ENCODE measurements at places on chromosomes 1 and 21. TPM values are rescaled to one million over a fixed set of nuclear protein-coding genes. Genes with fewer than 3 reads are reported as not detected.

WDR47 gene
- total RNA-seq, result 16.1 TPM

PODN gene
- not detected for total RNA-seq

DNA sequence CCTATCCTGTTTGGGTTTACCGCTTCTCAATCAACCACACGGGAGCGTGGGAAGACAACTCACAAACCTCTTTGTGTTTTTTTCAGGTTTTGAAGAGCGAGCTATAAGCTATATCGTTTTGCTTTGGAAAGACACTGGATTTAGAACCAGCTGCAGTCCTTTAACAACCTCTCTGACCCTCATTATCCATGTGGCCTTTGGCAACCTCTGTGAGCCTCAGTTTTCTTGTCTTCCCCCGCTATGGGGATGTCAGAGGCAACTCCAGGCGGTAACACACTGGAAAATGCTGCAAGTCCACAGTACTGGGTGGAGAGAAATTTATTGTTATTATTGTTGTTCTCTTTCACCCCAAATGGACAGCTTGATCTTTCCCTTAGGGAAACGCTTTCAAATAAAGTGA lies 100.0 kb downstream of the ETS2 start:
- no peak for DNase-seq

DNA sequence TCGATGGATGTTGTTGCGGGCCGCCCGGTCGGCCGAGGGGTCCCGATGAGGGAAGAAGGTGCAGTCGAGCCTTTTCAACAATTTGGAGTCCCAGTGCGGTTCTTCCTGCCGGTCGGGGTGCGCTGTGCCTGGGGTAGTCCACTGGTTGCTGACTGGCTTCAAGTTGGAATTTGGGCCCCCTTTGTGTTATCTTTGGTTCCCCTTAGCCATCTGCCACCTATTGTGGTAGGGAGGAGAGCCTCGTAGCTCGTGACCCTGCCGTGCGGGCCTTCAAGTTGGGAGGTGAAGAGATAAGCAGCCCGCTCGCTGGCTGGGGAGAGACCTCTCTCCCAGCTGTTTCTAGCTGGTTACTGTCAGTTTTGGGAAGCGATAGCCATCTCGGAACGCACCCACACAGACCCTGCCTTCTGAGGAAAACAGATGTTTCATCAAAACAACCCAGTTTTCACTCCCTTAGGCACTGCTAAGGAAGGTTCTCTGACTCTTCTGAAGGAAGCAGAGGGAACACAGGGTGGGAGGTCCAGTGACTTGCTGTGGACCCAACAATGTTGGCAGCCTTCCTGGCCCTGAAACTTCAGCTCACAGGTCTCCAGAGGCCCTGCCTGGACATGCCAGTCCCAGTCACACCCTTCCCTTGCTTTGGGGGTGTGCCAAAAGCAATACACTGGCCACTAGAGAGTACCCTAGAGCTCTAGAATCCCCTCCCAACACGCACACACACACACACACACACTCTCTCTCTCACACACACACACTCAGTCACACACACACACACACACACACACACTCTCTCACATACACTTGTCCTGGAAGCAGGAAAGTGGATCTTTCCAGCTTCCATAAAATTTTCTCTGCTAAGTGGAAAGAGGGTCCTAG lies 1.0 kb downstream of the BTG2 start:
- peak; percentile 100 for DNase-seq

STYXL2 gene
- not detected for total RNA-seq

PROK1 gene
- total RNA-seq, result not detected

- peak; percentile 76 for DNase-seq
These were observed 73.0 kb downstream of the GNG12 start for GRCh38 chr1:67760030-67760821.

DNA sequence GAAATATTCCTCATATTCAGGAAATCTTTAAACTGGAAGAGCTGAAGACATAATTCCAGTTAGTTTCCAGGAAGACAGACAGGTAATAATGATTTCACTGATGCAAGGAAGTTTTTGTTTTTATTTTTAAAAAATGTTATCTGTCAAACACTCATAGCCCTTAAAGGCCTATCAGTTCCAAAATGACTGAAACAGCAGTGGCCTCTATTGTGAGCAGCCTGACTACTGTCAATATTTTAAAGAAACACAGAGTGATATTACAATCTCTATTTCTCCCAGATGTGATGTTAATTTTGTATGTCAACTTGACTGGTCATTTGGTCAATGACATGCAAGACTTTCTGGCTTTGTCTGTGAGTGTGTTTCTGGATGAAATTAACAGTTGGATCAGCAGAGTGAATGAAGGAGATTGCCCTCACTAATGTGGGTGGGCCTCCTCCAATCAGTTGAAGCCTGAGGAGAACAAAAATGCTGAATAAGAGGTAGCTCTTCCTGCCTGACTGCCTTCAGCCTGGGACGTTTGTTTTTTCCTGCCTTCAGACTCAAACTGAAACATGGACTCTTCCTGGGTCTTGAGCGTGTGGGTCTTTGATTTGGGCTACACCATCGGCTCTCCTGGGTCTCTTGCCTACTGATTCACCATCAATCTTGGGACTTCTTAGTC lies 31.3 kb upstream of the SLC30A10 start:
- DNase-seq, result no peak

- peak; percentile 10 for DNase-seq
These were observed 380.8 kb downstream of the NPHP4 start for GRCh38 chr1:5611431-5611830.

- DNase-seq, result no peak
These were observed 9.1 kb upstream of the EXO1 start for GRCh38 chr1:241838897-241839296.

GRCh38 chr1:42657201-42657600 lies 1.0 kb upstream of the PPIH start:
- DNase-seq, result no peak

GRCh38 chr1:25072461-25072860 lies 142.4 kb upstream of the RUNX3 start:
- no peak for DNase-seq

SCMH1 gene
- total RNA-seq, result 51.4 TPM

POU3F1 gene
- total RNA-seq, result 0.14 TPM

- no peak for DNase-seq
These were observed 133.6 kb upstream of the C1orf174 start for GRCh38 chr1:4033713-4034112.

- peak; percentile 68 for DNase-seq
These were observed at the start of gene ADAMTS5 for GRCh38 chr21:26967062-26967913. ADAMTS5 (minus strand) TSS chr21:26967088; CDS start chr21:26966391, 697 bp downstream.

GRCh38 chr1:60924964-60925798 lies 157.2 kb upstream of the NFIA start:
- DNase-seq, result no peak

DNA sequence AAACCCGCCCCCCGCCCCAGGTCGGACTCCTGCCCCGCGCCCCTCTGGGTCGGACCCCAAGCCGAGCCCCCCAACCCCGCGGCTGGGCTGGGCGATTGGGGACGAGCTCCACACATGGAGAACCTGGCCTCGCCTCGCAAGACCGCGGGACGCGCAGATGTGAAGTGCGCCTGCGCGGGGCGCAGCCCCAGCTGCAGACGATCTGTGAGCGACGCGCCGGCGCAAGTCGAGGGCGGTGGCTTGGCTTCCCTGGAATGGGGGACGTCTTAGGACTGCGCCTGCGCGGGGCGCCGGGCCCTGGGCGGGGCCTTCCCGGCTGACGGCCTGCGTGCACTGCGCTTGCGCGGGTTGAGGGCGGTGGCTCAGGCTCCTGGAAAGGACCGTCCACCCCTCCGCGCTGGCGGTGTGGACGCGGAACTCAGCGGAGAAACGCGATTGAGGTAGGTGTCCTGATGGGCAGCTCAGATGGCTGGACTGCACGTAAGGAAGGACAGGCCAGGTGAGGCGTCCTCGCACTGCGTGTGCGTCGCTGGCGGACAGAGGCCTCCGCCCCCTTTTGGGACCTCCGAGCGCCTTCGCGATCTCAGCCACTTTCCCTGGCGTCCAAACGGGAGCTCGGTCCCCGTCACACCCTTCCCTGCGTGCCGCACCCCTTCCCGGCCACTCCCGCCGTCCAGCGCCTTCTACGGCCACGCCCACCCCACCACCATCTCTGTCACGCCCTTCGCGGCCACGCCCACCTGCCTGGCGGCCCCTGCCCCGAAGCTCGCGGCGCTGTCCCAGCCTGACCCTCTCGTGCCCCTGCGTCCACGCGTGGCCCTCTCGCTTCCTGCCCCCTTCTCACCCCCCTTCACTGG lies at the start of gene PRMT2:
TSS of gene PRMT2 (plus strand) at position 351 of the 857 bp plus-strand sequence. CDS start 1,278 bp downstream, outside the sequence.
- peak; percentile 97 for DNase-seq

DNA sequence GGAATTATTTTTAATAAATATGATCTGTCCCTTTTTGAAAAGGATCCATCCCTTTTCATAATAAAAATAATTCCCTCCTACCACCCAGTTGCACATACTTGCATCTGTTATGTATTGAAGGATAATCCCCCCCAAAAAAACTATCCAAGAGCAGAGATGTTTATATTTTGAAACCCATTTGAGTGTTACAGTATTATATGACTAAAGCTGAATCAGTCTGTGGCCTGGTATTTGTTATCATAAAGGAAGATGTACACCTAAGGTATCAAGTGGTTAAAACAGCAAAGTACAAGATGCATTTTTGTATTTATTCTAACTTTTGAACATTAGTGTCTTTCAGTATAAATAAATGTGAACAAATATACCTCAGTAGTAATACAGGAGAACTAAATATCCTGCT lies 12.7 kb upstream of the TGFB2 start:
- DNase-seq, result no peak

- no peak for DNase-seq
These were observed 124.6 kb upstream of the CXADR start for GRCh38 chr21:17388226-17388625.

DNA sequence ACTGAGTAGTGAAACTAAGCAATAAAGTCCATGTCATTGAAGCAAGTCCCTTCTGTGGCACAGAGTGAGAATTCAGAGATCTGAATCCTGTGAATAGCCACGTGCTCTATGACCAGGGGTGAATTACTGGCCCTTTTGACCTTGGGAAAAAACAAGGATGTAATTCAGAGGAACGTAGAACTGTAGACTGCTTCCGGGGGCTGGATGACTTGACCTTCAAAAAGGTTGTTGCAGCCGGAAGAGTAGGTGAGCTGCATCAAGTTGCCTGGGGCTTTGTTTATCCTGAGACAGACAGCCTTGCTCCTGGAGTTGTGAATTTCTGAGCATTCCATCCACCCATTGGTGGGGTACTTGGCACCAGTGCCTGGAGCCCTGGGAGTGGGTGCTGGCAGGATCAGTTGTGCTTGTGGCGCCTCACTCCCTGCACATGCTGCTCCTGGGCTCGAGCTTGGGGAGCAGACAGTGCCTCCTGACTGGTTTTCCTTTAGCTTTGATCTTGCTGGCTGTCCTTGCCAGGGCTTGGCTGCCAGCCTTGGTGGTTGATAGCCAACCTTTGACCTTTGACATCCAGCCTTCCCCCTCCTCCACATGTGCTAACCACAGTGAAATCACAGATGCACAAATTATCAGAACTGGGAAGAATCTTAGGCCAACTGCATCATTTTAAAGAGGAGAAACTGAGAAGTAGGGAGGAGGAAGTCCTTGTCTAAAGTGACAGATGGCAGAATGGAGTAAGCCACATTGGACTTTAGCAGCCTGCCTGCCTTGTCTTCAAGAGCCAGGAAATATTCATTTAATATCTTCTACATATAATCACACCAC lies 16.2 kb upstream of the MYOG start:
- DNase-seq, result no peak

DNA sequence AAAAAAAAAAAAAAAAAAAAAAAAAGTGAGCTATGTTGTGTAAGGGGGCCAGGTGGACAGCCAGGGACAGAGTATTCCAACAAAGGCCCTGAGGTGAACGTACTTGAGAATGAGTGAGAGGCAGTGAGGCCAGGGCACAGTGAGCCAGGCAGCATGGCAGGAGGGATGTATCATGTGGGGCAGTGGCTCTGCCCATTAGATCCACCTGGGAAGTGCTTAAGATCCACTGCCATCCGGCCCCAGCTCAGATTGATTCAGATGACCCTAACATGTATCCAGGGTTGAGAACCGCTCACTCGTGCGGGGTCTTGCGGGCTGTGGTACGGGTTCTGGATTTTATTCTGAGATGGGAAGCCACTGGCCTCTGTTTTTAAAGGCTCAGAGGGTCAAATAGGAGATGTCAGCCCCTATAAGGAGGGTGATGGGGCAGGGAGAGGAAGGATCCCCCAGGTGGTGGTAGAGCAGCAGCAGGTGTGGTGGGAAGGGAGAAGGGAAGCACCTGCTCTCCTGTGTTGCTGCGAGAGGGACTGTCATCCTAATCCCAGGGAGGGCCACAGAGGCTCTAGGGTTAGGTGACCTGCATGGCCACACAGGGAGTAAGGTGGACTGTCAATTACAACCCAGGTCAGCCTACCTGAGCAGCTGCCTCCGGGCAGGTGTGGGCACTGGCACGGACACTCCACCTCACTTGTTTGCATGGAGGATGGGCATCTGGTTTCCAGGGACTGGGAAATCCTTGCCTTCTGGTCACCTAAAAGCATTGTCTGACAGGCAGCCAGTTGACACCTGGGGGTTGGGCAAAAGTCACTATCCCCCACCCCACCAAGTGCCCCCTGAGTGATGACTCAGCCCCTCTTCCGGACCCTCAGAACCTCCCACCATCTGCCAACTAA lies 31.6 kb downstream of the CDK18 start:
- DNase-seq, result no peak

AHDC1 gene
- 25.2 TPM for total RNA-seq

- DNase-seq, result no peak
These were observed 14.7 kb downstream of the RUNX1 start for GRCh38 chr21:35034203-35034926.

ADAMTS4 gene
- total RNA-seq, result not detected

GRCh38 chr1:202692959-202693555 lies 17.2 kb downstream of the SYT2 start:
- peak; percentile 89 for DNase-seq

GRCh38 chr1:51768971-51769588 lies 109.4 kb downstream of the NRDC start:
- DNase-seq, result peak; percentile 61

GRCh38 chr21:37028570-37028969 lies 22.1 kb downstream of the RIPPLY3 start:
- DNase-seq, result peak; percentile 33

APH1A gene
- total RNA-seq, result 154 TPM

ZNF672 gene
- 36.2 TPM for total RNA-seq

SH2D1B gene
- total RNA-seq, result not detected

TTC34 gene
- total RNA-seq, result 0.47 TPM

DNA sequence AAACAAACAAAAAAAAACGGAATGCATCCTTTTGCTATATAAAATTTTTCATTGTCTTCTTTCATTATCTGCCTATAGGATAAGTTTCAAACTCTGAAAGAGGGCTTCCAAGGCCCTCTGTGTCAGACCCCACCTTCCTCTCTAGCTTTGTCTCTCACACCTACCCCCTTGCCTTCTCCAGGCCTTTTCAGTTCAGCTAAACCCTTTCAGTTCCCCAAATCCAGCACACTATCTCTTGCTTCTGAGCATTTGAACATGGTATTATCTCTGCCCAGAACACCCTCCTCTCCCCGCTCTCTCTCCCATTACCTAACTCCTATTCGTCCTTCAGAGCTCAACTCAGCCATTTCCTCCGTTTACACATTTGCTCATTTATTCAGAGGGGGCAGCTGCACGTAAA lies 35.7 kb downstream of the C1orf216 start:
- DNase-seq, result no peak

DNA sequence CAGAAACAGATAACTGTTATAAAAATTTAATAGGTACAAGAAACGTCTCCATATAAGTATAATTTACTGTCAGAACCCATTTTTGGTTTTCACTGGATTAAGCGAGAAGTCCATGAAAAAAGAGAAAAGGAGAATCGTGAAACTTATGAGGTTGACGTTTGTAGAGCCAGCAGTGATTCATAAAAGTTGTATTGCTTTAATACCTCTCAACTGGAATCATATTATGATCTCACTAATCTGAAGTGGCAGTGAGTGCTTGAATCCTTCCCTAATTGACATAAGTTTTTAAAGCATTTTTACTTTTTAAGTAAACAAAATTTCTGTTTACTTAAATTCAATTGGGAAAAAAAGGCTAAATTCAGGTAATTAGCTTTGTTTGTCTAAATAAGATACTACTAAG lies 315.3 kb downstream of the TPR start:
- DNase-seq, result no peak

Measured in MCF 10A (cell line).